ENCODE measurements at places on chromosomes 1 and 21. TPM values are rescaled to one million over a fixed set of nuclear protein-coding genes. Genes with fewer than 3 reads are reported as not detected.

DNA sequence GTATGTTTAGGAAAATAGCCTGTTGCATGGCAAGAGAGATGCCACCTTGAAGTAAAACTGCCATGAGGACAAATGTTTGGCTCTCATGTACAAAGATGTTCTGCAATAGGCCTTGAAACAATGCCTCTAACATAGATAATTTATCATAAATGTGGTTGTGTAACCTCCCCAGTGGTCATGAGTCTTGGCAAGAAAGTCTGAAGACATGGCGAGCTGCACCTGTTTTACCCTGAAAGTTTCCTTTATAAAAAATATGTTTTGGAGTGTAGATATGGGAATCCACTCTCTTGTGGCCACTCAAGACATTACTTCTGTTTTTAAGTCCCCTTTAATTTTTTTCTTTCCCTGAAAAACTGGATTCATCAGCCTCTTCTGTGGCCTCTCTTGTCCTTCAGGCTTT is 2217.1 kb downstream of the NCAM2 start:
- DNase-seq: no peak
- H3K4me1 ChIP-seq: no peaks in the 10 kb centered on the region
- H3K4me3 ChIP-seq: no peak overlapping the region
- no peak overlapping the region for H3K27ac ChIP-seq
- no peaks in the 10 kb centered on the region for H3K36me3 ChIP-seq

- H3K27me3 ChIP-seq: no peaks in the 10 kb centered on the region
- H3K4me1 ChIP-seq: no peaks in the 10 kb centered on the region
- H3K27ac ChIP-seq: peak overlapping the region; percentile 19
Measured at GRCh38 chr1:204885790-204886189, 15.1 kb downstream of the NFASC start.

DNA sequence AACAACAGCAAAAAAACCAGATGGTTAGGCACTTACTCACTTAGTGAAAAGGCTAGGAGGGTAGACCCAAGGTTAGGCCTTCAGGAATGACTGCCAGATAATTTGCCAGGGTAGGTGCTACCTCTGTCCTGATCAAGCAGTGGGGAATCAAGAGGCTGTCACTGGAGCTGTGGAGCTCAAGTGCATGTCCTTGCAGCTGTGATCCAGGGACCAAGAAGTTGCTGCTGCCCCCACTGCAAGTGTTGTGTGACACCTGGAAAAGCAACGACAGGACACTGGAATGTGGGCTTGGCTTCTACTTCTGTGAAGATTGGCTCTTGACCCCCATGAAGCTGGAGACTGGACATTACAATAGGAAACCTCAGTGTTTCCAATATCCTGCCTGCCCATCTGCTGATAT is 72.1 kb downstream of the PEX14 start:
- H3K27me3 ChIP-seq: no peaks in the 10 kb centered on the region
- H3K27ac ChIP-seq: no peak overlapping the region
- no peaks in the 10 kb centered on the region for H3K36me3 ChIP-seq
- no peak overlapping the region for H3K4me3 ChIP-seq

- H3K4me3 ChIP-seq: no peak overlapping the region
- H3K4me1 ChIP-seq: no peaks in the 10 kb centered on the region
- no peaks in the 10 kb centered on the region for H3K27me3 ChIP-seq
- no peak overlapping the region for H3K27ac ChIP-seq
Measured at GRCh38 chr1:54863267-54863665, 23.7 kb downstream of the DHCR24 start.

DNA sequence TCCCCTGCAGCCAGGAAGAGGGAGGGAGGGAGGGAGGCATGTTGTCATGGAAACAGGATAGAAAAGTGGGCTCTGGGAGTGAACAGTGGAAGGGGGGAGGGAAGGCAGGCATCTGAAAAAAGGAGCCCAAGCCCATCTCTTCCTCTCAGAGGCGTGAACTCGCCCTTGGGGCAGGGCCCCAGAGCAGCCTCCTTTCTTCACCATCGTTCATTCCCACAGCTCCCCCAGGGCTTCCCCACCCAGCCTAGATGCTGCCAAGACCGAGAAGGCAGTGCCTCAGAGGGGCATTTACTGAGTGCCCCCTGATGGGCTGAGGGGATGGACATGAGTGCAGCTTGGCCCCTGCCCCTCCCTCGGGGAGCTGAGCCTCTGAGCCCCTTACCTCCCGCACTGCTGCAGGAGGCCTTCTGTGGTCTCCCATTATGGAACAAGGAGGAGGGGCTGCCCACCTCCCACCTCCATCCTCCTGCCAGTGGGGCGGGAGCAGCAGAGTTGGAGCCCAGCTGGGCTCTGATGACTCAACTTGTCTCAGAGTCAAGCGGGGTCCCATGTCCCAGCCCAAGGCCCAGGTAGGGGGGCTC is 39.1 kb upstream of the KIF21B start:
- H3K4me3 ChIP-seq: no peak overlapping the region
- no peaks in the 10 kb centered on the region for H3K36me3 ChIP-seq
- DNase-seq: no peak
- H3K27ac ChIP-seq: no peak overlapping the region
- peaks cover 5% of the 10 kb centered on the region for H3K4me1 ChIP-seq
- no peaks in the 10 kb centered on the region for H3K27me3 ChIP-seq

- H3K4me3 ChIP-seq: peak within 1 kb of the TSS; percentile 85
- no peaks in the 10 kb centered on the region for H3K27me3 ChIP-seq
- DNase-seq: peak; percentile 89
- H3K4me1 ChIP-seq: no peaks in the 10 kb centered on the region
- H3K36me3 ChIP-seq: no peaks in the 10 kb centered on the region
Measured at GRCh38 chr1:54406339-54407153, at the start of gene SSBP3. Gene SSBP3 (minus strand): TSS chr1:54406394.

- H3K27me3 ChIP-seq: no peaks in the 10 kb centered on the region
- H3K4me1 ChIP-seq: no peaks in the 10 kb centered on the region
- H3K27ac ChIP-seq: no peak overlapping the region
Measured at GRCh38 chr1:186327331-186327730, 47.7 kb downstream of the TPR start.

The HTR6 gene
- not detected for total RNA-seq

GRCh38 chr1:30927448-30927847 is 18.9 kb upstream of the SDC3 start:
- H3K27me3 ChIP-seq: no peaks in the 10 kb centered on the region
- H3K36me3 ChIP-seq: no peaks in the 10 kb centered on the region
- DNase-seq: no peak
- H3K27ac ChIP-seq: no peak overlapping the region

GRCh38 chr1:217135987-217136894 is 413.0 kb upstream of the ESRRG start:
- peak overlapping the region; percentile 52 for H3K4me3 ChIP-seq
- no peak overlapping the region for H3K27ac ChIP-seq
- no peak for DNase-seq
- H3K27me3 ChIP-seq: no peaks in the 10 kb centered on the region
- no peaks in the 10 kb centered on the region for H3K36me3 ChIP-seq

- no peak overlapping the region for H3K4me3 ChIP-seq
- H3K4me1 ChIP-seq: peaks cover 33% of the 10 kb centered on the region
- DNase-seq: no peak
- peaks cover 23% of the 10 kb centered on the region for H3K27me3 ChIP-seq
- no peak overlapping the region for H3K27ac ChIP-seq
Measured at GRCh38 chr1:205450448-205450847, 5.4 kb downstream of the BLACAT1 start.

The HPCAL4 gene
- total RNA-seq: 1.3 TPM

The NCAM2 gene
- 2.3 TPM for total RNA-seq

The PACC1 gene
- total RNA-seq: 3.6 TPM

GRCh38 chr1:14759042-14759818 is 160.7 kb downstream of the KAZN start:
- no peak overlapping the region for H3K27ac ChIP-seq
- no peaks in the 10 kb centered on the region for H3K36me3 ChIP-seq
- DNase-seq: no peak

GRCh38 chr1:77556045-77556444 is 126.4 kb downstream of the ZZZ3 start:
- peaks cover 6% of the 10 kb centered on the region for H3K36me3 ChIP-seq

DNA sequence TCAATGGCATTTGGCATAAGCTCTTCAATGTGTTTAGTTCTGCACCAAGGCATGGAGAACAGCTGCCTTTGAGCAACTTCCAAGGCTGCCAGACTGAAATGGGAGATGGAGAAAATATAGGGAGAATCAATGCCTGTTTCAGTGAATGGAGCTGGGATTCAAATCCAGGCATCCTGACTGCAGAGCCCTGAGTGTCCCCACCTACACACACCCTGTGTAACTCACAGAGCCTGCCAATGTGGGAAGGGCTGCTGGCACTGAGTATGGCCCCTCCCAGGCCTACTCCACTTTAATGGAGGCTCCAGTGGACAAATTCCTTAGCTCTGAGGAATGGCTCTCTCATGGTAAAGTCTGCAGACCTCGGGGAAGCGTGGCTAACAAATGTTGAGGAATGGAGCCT is 145.6 kb upstream of the TNR start:
- no peaks in the 10 kb centered on the region for H3K27me3 ChIP-seq
- H3K27ac ChIP-seq: no peak overlapping the region
- H3K4me3 ChIP-seq: no peak overlapping the region
- no peaks in the 10 kb centered on the region for H3K36me3 ChIP-seq

DNA sequence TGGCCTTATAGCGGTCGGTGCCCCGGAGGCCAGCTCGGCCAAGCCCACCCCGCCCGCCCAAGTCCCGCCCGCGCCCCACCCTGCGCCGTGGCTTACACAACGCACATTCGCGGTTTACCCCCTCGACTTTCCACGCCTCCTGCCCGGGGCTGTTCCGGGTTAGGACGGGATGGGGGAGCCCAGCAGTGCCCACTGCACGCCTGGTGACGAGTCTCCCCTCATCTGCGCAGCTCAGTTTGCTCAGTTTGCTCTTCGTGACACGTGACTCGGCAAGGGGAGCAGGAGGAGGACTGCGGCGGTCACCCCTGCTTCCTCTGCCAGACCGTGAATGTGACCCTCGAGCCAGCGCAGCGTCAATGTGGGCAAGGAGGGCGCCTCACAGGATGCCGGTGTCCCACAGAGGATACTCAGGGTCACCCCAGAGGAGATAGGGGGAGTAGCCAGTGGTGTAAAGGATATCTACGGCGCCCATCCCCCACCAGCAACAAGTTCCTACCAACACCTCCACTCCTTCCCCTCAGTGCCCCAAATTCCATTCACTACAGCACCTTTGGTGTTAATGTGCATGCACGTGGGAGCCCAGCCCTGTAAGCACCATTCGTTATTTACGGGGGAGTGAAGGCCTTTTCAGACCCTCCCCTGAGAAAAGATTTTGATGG is 350 bp upstream of the S100A6 start:
- no peaks in the 10 kb centered on the region for H3K27me3 ChIP-seq
- peaks cover 38% of the 10 kb centered on the region for H3K4me1 ChIP-seq
- DNase-seq: peak; percentile 94
- peak overlapping the region; percentile 97 for H3K27ac ChIP-seq
- no peaks in the 10 kb centered on the region for H3K36me3 ChIP-seq

DNA sequence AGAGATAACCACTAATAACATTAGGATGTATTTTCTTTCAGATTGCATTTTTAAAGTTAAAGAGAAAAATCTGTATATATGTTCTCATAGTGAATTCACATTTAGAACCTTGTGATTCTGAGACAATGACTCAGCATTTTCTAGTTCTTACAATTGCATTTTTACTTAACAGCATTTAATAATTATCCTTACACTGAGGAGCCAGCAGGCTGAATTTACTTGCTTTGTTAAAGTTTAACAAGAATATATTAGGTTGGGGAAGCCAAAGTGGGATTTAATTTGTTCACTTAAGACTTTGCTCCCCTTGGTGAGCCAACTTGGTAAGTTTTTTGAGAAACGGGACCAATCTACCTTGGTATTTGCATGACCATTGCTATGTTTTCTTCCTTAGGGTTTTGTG is 4.5 kb downstream of the PATJ start:
- no peak overlapping the region for H3K4me3 ChIP-seq
- DNase-seq: no peak
- no peaks in the 10 kb centered on the region for H3K4me1 ChIP-seq
- H3K36me3 ChIP-seq: no peaks in the 10 kb centered on the region

DNA sequence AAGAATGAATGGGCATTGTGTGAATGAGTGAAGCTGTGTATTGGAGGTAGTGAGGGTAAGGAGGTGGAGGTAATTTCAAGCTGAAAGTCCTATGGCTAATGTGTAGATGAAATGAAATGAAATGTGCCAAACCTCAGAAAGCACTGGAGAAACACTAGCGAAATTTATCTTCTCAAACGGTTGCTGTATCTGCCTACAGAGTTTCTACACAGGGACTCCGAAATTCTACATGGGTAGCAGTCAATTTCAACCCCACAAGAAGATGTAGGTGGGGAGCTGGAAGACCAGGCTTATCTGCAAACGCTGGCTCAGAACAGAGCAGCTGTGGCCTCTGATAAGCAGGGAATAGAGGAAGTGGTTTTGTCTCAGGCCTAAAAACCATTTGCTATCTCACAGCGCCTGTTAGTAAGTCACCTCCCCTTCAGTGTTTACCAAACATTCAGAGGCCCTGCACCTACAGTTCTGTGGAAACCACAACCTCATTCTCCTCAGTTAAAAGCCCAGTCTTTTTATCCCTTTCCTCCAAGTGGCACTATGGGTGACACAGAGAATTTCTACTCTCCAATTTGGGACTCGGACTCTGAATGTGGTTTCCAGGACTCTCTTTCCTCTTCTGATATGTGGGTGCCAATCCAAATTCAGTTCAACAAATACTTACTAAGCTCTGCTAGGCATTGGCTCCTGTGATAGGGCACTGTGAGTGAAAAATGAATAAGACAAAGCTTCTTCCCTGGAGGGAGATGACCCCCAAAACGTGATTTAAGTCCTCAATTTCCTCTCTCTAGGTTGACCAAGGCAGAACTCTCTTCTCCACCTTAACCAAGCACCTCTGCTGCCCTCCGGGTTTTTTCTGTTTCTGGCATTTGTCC is 17.2 kb upstream of the SLAMF6 start:
- H3K27me3 ChIP-seq: no peaks in the 10 kb centered on the region
- no peak overlapping the region for H3K4me3 ChIP-seq
- no peak overlapping the region for H3K27ac ChIP-seq

The ACTL8 gene
- not detected for total RNA-seq

DNA sequence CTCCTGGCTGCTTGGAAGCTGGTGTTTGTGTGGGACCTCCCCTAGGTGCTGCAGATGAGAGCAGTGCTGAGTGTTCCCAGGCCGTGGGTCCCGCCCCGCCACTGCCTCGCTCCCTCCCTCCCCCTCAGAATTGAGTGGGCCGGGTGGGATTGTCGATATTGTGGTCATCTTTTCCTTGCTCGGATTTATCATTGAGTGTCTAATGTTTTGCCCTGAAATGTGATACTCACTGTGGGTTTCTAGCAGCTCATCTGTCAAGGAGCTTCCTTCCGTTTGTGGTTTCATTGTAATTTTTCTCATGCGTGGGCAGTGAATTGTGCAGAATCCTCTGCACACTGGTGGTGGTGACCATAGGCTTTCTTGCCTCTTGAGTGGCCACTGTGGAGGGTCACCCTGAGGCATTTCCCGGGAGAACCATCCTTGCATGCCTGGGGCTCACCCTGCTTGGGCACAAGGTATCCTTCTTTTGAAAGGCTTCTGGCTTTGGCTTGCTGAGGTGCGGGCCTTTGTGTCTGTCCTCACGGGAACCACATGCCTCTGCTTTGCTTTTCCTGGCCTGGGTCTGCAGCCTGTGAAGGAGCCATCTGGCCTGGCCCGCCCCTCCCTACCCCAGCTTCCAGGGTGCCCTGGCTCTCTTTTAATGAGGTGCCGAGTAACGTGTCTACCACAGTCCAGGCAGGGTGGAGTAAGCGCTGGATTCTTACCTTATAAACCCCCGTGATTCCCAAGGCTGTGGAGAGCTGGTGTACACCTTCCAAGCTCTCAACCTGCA is 25.6 kb downstream of the SLX9 start:
- DNase-seq: no peak
- H3K27me3 ChIP-seq: no peaks in the 10 kb centered on the region
- H3K36me3 ChIP-seq: peaks cover 19% of the 10 kb centered on the region
- H3K27ac ChIP-seq: peak overlapping the region; percentile 24
- no peak overlapping the region for H3K4me3 ChIP-seq

Measured in right atrium auricular region (tissue), 2 donors.